ENCODE measurements at places on chromosomes 3 and 15.

- DNase-seq: no peak
Observed at GRCh38 chr3:157195965-157196364, 36.0 kb upstream of the CCNL1 start.

DNA sequence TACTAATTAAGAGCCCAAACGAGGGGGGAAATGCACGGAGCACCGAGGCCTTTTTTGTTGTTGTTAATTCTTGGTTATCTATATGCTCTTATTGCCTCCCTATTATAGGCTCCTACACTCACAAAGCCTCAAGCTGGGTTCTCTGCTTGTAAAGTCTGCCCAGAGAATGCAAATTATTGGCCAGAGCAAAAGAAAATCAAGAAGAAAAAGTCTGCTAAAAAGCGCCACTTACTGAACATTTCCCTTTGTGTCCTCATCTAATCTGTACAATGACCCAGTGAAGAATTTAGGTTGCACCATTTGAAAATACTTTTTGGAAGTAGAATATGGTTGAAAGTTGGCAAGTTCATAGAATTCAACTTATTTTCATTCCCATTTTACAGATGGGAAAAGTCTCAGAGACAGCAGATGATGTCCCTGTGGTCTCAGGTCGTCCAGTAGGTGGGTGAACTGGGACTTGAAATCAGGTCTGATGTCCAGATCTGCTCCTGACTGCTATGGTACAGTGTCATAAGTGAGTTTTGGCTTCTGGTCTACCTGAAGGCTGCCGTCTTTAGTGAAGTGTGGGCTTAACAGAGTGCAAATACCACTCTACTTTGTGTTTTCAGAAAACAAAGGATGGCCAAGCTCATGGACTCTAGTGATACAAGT is 1.1 kb upstream of the TNFAIP8L3 start:
- no peak for DNase-seq

DNA sequence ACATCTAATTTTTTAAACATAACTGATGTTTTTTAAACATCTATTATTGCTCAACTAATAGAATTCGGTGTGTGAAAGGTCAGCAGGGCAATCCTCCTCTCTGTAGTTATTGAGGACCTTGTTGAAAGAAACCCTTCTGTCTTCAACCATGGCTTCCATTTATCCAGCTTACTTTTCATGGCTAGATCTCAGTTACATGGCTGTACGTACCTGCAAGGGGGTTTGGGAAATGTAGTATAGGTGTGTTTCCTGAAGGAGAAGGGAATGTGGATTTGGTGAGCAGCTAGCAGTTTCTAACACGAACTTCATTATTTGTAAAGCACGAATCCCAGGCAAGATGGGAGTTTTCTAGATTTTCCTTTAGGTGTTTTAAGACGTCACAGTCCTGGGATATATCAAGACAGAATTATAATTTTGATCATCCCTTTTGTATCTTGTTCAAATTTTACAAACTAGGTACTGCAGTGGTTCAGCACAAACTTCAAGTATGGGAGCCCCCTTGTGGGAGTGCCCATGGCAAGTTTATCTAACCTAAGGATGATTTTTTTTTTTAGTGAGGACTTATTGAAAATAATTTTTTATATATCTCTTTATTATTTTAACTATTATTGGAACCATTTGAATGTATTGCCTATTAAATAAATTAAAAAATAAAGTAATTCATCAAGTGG is 41.6 kb downstream of the FBXL2 start:
- DNase-seq: no peak

DNA sequence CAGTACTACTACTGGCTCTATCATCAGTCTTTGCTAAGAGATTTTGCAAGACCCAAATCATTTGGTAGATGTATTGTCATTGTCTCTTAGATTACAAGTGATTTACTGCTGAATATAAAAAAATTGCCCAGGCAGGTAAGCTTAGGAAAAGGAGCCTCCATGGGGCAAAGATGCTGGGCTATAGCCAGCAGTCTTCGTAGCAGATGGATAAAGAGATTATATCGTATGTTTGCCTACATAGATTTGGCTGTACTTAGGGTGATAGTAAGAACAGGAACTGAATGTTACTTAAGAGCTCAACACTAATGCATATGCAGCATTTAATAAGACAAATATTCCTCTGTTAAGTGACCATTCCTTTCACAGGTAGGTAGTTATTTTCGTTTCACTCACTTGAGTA is 48.9 kb downstream of the PTPRG start:
- DNase-seq: no peak

GRCh38 chr3:35492841-35493240 is 146.5 kb upstream of the ARPP21 start:
- no peak for DNase-seq

GRCh38 chr3:121552379-121552778 is 6.6 kb upstream of the POLQ start:
- DNase-seq: no peak

DNA sequence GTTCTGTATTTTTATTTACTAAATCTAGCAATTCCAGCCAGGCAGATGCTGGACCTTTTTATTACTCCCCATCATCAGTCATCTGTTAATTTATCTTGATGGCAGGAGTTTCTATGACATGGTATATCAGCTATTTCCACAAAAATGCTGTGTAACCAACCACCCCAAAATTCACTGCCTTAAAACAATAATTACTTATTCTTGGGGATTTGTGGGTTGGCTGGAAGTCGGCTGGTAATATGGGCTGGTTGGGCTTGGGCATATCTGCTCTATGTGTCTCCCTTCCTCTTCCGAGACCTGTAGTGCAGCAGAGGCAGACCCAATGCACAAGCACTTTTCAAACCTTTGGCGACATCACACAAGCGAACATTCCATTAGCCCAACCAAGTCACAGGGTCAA is 92.1 kb upstream of the UBE2E1 start:
- no peak for DNase-seq

DNA sequence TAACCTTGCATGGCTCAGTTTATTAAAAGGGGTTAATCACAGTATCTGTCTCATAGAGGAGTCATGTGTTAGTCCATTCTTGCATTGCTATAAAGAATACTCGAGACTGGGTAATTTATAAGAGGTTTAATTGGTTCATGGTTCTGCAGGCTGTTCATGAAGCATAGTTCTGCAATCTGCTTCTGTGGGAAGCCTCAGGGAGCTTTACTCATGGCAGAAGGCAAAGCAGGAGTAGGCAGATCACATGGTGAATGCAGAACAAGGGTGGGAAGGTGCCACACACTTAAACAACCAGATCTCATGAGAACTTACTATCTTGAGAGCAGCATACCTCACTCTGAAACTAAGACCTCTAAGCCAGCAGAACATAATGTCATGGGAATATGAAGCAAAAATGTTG is 42.2 kb upstream of the PTX3 start:
- DNase-seq: no peak

DNA sequence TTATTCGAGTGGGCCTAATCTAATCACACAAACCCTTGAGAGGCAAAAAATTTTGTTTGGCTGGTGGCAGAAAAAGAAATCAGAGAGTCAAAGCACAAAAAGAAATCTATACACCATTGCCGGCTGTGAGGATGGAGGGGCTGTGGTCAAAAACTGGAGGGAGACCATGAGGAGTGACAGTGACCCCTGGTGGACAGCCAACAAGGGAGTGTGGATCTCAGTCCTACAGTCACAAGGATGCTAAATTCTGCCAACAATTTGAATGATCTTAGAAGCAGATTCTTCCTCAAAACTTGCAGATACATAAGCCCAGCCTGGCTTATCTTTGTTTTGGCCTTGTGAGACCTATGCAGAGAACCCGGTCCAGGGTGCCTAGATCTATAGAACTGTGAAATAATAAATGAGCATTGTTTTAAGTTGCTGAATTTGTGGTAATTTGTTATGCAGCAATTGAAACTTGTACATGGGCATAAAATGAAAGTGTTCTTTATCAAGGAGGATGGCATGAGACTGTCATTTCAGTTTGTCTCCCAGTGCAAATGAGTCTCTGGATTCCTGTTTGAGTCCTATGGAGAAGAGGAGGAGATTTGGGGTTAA is 103.0 kb upstream of the ARHGEF26 start:
- DNase-seq: no peak

DNA sequence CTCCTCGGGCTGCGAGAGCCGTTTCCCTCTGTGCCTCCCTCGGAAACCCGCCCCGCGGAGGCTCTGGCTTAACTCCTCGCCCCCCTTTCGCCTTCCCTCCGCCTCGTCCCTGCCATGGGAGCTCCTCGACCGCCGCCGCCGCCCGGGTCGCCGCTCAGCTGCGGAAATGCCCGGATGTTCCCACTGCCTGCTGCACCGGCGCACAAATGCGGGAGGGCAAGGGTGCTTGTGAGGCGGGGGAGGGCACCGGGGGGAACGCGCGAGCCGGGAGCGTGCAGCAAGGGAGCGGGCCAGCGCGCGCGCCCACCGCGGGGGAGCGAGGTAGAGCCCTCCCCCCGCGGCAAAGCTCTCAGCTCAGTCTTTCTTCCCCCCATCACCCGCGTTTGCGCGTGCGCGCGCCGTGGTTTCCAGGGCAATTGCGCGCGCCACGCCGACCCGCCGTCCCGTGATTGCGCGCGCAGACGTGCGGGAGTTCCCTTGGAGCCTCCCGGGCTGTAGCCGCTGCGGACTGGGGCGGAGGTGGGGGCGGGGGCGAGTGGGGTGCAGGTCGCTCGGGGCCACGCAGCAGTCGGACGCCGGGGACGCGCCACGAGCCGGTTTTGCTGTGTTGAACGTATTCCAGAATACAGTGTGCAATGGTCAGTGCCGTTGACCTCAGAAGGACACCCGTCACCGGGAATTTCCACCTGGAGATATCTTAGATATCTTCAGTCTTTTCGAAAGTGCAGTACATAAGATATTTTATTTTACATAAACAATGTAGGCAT is at the start of gene DMXL2:
DMXL2 (minus strand) TSS at position 168 of the 767 bp plus-strand sequence. CDS start 226 bp downstream, outside the sequence.
- peak; percentile 87 for DNase-seq

GRCh38 chr3:181461381-181461780 is 250.3 kb upstream of the SOX2 start:
- DNase-seq: no peak
